Hypothalamus (tissue), 51 donors: ENCODE measurements at places on chromosomes 6 and 20.

DNA sequence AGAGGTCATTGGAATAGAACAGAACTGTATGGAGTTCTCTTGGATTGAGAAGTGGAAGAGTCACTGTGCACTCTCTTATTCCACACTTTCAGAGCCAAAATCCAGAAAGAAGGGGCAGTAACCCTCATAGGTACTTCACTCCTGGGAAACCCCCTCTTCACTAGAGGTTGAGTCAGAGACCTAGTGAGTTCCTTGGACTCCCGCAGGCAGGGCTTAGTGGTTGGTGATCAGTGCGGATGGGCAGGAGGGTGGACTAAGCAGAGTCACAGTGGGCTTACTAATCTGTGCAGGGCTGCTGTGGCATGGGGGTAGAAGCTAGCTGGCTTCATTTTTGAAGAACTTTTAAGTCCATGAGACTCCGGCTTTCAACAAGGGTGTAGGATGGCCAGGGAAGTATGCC is 95.0 kb upstream of the MLN start:
- DNase-seq, result no peak

DNA sequence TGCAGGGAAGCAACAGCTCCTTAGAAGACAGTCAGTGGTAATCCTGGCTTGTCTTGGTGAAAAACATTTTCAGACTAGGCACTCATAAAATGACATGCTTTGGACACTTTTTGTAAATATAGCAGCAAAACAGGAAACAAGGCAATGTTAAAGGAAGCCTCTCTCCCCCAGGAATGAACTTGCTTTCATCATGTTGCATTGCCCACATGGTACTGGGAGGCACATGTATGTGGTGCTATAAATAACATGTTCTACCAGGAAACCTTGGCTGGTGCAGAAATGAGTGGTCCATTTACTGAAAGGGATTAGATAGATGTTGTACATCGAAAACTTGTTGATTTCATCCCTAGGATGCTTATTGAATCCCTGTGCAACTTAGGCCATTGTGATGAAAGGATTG is 121.4 kb upstream of the RREB1 start:
- DNase-seq, result no peak

GRCh38 chr20:1225263-1225782 is 521 bp upstream of the RAD21L1 start:
- DNase-seq, result no peak

- no peak for DNase-seq
Measured at GRCh38 chr6:7000825-7001777, 106.7 kb upstream of the RREB1 start.

DNA sequence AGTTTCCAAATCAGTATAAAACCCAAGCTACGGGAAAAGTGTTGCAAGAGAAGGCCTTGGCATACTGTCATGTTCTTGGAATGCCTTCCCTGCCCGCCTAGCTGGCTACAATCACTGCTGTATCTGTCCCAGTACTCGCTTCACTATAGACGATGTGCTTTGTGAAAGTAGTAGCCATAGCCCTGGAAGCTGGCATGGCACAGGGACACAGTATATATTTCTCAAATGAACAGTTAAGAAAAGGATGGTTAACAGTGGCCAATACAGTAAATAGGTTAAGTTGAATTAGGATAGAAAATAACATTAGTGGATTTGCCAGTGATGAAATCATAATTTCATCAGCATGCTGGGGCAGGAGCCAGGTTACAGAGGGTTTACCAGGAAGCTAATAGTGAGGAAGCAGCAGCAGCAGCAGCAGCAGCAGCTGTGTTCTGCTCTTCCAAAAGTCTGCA is 499.3 kb downstream of the CDKAL1 start:
- DNase-seq, result no peak

DNA sequence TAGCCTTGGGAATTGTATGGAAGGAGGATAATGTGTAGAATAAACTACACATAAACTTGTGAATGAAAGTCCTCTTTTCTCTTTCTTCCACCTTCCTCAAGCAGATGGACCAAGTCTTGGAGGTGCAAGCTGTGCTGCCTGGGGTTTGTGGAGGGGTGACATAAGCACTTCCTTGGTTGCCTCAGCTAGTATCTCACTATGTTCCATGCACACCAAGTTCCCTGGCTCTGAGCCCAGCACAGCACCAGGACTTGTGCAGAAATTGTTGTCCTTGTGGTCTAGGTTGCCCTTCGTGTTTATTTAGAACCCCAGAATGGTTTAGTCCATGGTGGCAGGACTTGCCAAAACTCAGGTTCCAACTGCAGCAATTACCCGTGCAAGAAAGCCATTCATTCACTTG is 110.3 kb downstream of the MEI4 start:
- no peak for DNase-seq

DNA sequence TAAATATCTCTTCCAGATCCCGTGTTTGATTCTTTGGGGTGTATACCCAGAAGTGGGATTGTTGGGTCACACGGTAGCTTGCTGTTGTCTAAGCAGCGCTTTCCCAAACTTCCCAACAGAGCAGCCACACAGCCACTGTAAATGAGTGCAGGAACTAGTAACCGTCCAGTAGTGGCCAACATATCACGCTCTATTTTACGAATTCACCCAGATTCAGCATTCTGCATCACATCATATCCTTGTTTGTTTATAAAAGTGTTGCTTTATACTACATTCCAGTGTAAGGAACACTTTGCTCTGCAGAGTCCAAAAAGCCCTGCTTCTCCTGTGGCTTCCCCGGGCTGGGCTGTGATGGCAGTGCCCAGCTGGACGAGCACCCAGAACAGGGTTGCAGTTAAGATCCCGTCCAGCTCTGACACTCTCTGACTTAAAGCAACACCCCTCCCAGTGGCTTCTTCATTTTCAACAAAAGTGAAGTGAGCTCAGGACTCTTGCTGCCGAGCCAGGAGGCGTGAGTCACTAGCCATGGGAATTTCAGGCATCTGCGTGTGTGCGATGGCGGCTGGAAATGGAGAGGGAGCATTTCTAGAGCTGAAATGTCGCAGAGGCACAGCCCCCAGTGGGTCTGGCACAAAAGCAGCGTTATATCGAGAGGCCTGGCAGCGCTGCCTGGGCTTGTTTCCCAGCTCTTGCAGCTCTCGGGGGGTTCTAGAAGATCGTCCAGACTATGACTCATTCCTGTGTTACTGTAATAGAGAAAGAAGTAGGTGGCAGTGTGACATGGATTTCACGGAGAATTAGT is 216.3 kb upstream of the ECI2 start:
- no peak for DNase-seq
